ENCODE measurements at places on chromosomes 2 and 18.

DNA sequence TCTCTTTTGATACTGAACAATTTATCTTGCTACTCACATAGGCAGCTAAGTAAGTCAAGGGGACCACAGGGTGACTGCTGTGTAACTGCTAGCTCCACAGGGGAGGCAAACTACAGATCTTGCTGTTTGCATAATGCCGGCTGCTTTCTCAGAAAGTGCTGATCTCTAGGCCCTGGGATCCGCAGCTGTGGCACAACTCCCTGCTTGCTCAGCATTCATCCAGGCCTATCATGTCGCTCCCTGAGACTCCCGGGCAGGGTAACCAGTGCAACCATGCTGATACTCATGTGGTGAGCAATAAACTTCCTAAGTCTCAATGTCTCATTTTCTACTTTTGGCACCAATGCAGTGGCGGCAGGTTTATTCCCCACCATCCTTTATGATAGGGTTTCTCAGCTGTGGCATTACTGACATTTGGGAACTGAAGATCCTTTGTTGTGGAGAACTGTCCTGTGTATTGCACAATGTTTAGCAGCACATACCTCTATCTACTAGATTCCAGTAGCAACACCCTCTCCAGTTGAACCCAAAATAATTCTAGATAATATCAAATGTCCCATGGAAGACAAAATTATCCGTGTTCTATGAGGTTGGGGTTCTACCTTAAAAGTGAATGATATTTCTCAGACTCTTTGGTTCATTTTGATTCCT lies 1101.3 kb downstream of the LRP1B start:
- H3K27ac ChIP-seq, result no peak overlapping the region
- no peaks in the 10 kb centered on the region for H3K4me1 ChIP-seq
- DNase-seq, result no peak
- no peaks in the 10 kb centered on the region for H3K36me3 ChIP-seq
- no peaks in the 10 kb centered on the region for H3K27me3 ChIP-seq

- no peaks in the 10 kb centered on the region for H3K4me1 ChIP-seq
- H3K36me3 ChIP-seq, result no peaks in the 10 kb centered on the region
- no peak for DNase-seq
- H3K27me3 ChIP-seq, result no peaks in the 10 kb centered on the region
- no peak overlapping the region for H3K4me3 ChIP-seq
Measured at GRCh38 chr2:49154891-49155290, 576 bp upstream of the FSHR start.

- H3K27ac ChIP-seq, result no peak overlapping the region
- peaks cover 4% of the 10 kb centered on the region for H3K36me3 ChIP-seq
- H3K27me3 ChIP-seq, result no peaks in the 10 kb centered on the region
- DNase-seq, result no peak
Measured at GRCh38 chr18:47876813-47877212, 53.6 kb downstream of the SMAD2 start.

- H3K4me3 ChIP-seq, result no peak overlapping the region
- H3K36me3 ChIP-seq, result no peaks in the 10 kb centered on the region
- H3K27me3 ChIP-seq, result no peaks in the 10 kb centered on the region
Measured at GRCh38 chr18:31398191-31398590, 21.6 kb downstream of the DSG4 start.

DNA sequence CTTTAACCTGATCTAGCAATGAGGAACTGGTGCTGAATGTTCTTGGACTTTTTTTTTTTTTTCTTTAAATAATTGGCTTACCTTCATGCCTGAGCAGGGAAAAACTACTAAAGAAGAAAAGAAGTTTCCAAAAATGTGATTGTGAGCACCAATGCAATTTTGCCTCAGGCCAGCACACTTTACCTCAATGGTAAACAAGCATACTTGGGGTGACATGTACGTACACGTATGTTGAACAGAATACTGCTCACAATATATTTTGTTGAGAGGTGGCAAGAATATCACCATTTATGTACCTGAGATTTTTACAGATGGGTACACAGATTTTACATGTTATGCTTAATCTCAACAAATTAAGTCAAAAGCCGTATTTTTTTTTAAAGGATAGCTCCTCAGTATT lies 144.3 kb downstream of the FIGN start:
- no peak for DNase-seq
- H3K36me3 ChIP-seq, result no peaks in the 10 kb centered on the region
- no peak overlapping the region for H3K27ac ChIP-seq
- H3K27me3 ChIP-seq, result no peaks in the 10 kb centered on the region
- H3K4me3 ChIP-seq, result no peak overlapping the region

GRCh38 chr2:64846177-64846576 lies 143.0 kb upstream of the SLC1A4 start:
- H3K27me3 ChIP-seq, result no peaks in the 10 kb centered on the region
- no peak overlapping the region for H3K27ac ChIP-seq
- no peak overlapping the region for H3K4me3 ChIP-seq
- DNase-seq, result no peak
- no peaks in the 10 kb centered on the region for H3K36me3 ChIP-seq

DNA sequence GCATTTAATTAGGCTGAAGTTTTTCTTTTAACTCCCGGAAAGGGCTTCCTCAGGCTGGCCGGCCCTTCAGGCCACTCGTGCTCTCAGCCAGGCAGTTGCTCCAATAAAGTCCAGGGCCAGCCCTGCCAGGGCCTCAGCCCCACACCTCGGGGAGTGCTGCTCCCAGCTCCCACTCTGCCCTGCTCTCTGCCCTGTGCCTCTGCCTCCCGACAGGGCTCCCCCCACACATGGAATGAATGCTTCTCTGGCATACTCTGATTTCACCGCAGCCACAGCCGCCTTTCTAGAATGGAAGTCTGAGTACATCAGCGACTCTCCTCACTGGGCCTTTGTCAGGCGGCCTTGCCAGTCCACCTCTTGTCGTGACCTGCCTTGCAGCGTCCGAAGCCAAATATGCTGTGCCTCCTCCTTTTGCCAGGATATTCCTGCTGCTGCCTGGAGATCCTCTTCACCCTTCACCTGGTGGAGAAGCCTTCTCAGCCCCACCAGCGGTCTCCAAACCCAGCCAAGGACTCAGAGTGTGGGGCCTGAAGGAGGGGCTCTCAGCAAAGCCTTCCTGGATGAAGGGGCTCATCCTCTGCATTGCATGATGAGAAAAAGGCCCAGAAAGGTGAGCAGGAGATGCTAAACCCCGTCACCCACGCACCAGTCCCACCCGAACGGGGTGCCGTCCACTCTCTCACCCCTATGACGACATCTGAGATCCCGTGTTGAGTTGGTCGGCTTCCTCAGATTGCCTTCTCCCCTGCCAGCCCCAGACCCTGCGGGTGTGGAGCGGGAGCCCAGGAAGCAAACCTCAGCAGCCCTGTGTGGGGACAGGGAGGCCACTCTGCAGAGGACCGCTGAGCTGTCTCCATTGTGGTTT lies 472.7 kb upstream of the HS6ST1 start:
- no peak overlapping the region for H3K27ac ChIP-seq
- peak; percentile 12 for DNase-seq
- H3K36me3 ChIP-seq, result no peaks in the 10 kb centered on the region
- no peaks in the 10 kb centered on the region for H3K4me1 ChIP-seq

DNA sequence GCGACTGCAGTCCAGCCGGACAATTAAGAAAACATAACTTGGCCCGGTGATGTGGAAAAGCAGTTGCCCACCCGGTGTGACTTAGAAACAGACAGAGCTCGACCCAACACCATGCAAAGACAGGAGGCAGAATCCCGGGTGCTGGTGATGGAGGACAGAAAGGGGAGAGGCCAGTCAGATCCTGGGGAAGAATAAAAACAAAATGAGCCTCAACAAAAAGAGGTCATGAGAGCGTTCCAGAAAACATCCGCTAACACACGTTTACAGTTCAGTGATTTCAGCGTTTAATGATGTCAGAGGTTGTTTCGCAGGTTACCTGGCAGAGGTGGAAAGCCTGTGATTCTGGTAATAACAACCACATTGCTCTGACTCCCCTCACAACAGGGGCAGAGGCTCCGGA lies 111.9 kb downstream of the OSR1 start:
- no peaks in the 10 kb centered on the region for H3K4me1 ChIP-seq
- no peak overlapping the region for H3K27ac ChIP-seq
- H3K36me3 ChIP-seq, result no peaks in the 10 kb centered on the region
- H3K4me3 ChIP-seq, result no peak overlapping the region
- DNase-seq, result no peak

DNA sequence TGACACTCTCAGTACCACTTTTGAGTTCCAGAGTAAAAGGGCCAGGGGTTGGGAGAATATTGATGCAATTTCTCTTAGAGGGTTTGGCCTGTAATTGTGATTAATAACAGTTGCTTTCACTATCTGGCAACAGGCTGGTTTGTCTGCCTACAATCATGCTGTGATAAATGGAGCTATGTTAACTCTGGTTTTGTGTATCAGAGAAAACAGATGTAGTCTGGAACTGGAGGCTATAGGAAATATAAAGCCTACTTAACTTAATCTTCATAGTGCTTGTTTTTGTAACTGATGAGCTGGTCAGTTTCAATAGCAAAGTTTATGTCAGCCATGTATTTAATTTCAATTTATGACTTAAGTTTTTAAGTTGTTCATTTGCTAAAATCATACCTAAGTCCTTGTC lies 138.0 kb downstream of the AGPS start:
- H3K27ac ChIP-seq, result no peak overlapping the region
- no peak for DNase-seq
- no peak overlapping the region for H3K4me3 ChIP-seq
- H3K27me3 ChIP-seq, result no peaks in the 10 kb centered on the region

GRCh38 chr18:65737471-65737955 lies 13.3 kb upstream of the CDH7 start:
- H3K36me3 ChIP-seq, result no peaks in the 10 kb centered on the region
- H3K27me3 ChIP-seq, result no peaks in the 10 kb centered on the region
- no peak for DNase-seq
- H3K4me1 ChIP-seq, result no peaks in the 10 kb centered on the region

GRCh38 chr18:66603941-66604627 lies at the start of gene CDH19:
Gene CDH19 (minus strand): TSS chr18:66604090. CDS start chr18:66572204, 31,886 bp downstream.
- no peak for DNase-seq
- no peak within 1 kb of the TSS for H3K4me3 ChIP-seq
- H3K27ac ChIP-seq, result peak within 1 kb of the TSS; percentile 12

DNA sequence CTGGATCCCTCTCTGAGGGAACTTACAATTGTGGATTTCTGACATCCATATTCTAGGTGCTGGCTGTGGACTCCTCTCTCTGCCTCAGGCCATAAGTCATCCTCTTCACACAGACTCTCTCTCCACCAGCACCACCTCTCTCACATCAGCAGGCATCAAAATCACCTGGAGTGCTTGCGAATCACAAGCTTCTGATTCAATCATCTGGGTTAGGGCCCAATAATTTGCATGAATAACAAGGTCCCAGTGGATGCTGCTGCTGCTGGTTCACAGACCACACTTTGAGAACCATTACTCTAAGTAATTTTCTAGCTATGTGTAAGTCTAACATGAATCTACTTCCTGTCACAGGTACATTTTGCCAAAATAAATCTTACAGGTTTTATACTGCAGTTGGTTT lies 214.9 kb downstream of the DSEL start:
- DNase-seq, result no peak
- no peaks in the 10 kb centered on the region for H3K27me3 ChIP-seq
- H3K36me3 ChIP-seq, result no peaks in the 10 kb centered on the region
- no peak overlapping the region for H3K27ac ChIP-seq
- peaks cover 6% of the 10 kb centered on the region for H3K4me1 ChIP-seq
- H3K4me3 ChIP-seq, result no peak overlapping the region

DNA sequence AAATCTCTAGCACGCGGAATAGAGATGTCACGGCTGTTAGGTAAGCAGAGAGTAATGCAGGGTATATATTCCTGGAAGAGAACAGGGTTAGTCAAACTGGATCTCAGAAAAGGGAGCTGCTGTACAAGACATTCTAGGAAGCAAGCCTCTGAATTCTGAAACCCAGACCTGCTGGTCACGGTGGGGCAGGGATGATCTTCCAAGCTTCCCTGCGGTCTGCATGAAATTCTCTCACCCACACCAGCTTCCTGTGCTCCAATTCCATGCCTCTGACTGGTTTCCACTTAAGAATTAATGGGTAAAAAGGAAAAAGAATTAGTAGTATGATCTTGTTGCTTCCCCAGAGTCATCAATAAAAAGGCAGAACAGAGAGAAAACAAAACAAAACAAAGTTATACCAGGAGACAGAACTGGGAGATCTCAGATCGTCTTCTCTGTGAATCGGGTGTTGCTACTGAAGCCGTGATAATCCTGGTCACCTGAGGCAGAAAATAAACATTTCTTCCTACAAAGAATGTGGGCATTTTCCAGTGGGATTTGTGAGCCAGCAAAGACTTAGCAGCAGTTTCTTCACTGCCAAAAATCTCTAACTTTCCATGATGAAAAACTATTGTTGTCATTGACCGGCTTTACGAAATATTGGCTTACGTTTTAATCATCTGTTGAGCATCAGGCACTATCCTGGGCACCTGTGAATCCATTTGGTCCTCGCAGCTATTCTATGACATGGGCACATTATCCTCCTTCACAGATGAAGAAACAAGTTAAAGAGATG lies 5.3 kb upstream of the CYP27C1 start:
- H3K4me3 ChIP-seq, result no peak overlapping the region
- H3K4me1 ChIP-seq, result peaks cover 16% of the 10 kb centered on the region
- no peaks in the 10 kb centered on the region for H3K27me3 ChIP-seq
- no peak overlapping the region for H3K27ac ChIP-seq
- no peaks in the 10 kb centered on the region for H3K36me3 ChIP-seq

- no peak overlapping the region for H3K4me3 ChIP-seq
- no peak overlapping the region for H3K27ac ChIP-seq
- DNase-seq, result no peak
- peaks cover 38% of the 10 kb centered on the region for H3K36me3 ChIP-seq
- no peaks in the 10 kb centered on the region for H3K27me3 ChIP-seq
Measured at GRCh38 chr18:34857320-34857719, 147.2 kb downstream of the DTNA start.

GRCh38 chr2:17093712-17094111 lies 424.5 kb downstream of the RAD51AP2 start:
- H3K4me1 ChIP-seq, result no peaks in the 10 kb centered on the region
- no peak overlapping the region for H3K4me3 ChIP-seq
- no peaks in the 10 kb centered on the region for H3K36me3 ChIP-seq

GRCh38 chr18:34697891-34698290 lies 12.2 kb upstream of the DTNA start:
- no peak for DNase-seq
- H3K27ac ChIP-seq, result no peak overlapping the region
- no peaks in the 10 kb centered on the region for H3K27me3 ChIP-seq
- H3K4me3 ChIP-seq, result no peak overlapping the region

- H3K36me3 ChIP-seq, result no peaks in the 10 kb centered on the region
- H3K27ac ChIP-seq, result no peak overlapping the region
- no peak overlapping the region for H3K4me3 ChIP-seq
- DNase-seq, result no peak
Measured at GRCh38 chr18:5584746-5585417, 41.1 kb upstream of the EPB41L3 start.

Measured in tibial artery (tissue), 4 donors.